ENCODE measurements at places on chromosomes 4 and X.
A peak's percentile ranks its signal among the peaks of the same experiment; 100 is the strongest.

GRCh38 chrX:154355776-154356140 lies 18.7 kb downstream of the FLNA start:
- no peaks in the 10 kb centered on the region for H3K4me1 ChIP-seq
- no peak for DNase-seq
- H3K36me3 ChIP-seq = peaks cover 97% of the 10 kb centered on the region
- no peaks in the 10 kb centered on the region for H3K27me3 ChIP-seq
- H3K4me3 ChIP-seq = no peak overlapping the region

- no peak for DNase-seq
- H3K27ac ChIP-seq = no peak overlapping the region
- H3K27me3 ChIP-seq = no peaks in the 10 kb centered on the region
- H3K4me1 ChIP-seq = peaks cover 4% of the 10 kb centered on the region
- H3K4me3 ChIP-seq = no peak overlapping the region
Observed at GRCh38 chr4:105911426-105911825, 16.2 kb downstream of the NPNT start.

GRCh38 chrX:101759000-101759399 lies 99.3 kb upstream of the ARMCX2 start:
- H3K27me3 ChIP-seq = no peaks in the 10 kb centered on the region
- H3K27ac ChIP-seq = no peak overlapping the region
- no peaks in the 10 kb centered on the region for H3K4me1 ChIP-seq
- no peaks in the 10 kb centered on the region for H3K36me3 ChIP-seq
- DNase-seq = peak; percentile 33
- no peak overlapping the region for H3K4me3 ChIP-seq

DNA sequence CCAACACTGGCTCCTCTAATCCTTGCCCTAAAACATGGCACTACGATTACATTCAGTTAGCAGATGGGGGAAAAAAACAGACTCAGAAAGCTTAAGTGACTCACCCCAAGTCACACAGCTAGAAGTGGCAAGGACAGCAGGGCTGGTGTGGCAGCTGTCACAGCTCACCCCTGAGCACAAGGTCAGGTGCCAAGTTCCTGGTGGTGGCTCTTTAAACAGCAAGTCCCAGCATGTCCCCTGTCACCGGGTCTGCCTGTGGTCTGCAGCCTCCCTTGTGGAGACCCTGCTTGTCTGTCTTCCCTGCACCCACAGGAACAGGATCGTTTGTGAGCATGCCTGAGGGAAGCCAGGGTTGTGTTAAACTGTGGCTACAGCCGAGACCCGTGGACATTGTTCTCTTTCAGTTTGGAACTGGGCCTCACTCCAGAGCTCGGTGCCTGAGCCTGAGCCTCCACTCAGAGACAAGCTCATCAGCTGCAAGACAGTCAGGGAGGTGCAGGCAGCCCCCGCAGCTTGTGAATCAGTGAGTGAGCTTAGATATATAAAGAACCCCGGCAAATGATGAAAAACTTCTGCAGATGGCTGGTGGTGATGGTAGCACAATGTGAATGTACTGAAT lies 260.8 kb downstream of the BCOR start:
- no peak overlapping the region for H3K27ac ChIP-seq
- no peaks in the 10 kb centered on the region for H3K27me3 ChIP-seq
- no peaks in the 10 kb centered on the region for H3K36me3 ChIP-seq

- no peak for DNase-seq
- no peaks in the 10 kb centered on the region for H3K27me3 ChIP-seq
- H3K36me3 ChIP-seq = no peaks in the 10 kb centered on the region
Observed at GRCh38 chrX:19798423-19798822, 89.0 kb downstream of the SH3KBP1 start.

GRCh38 chrX:64976673-64977040 lies 407 bp upstream of the ZC4H2 start:
- H3K27me3 ChIP-seq = no peaks in the 10 kb centered on the region
- H3K4me3 ChIP-seq = peak overlapping the region; percentile 61
- no peak for DNase-seq
- no peak overlapping the region for H3K27ac ChIP-seq
- H3K36me3 ChIP-seq = no peaks in the 10 kb centered on the region
- no peaks in the 10 kb centered on the region for H3K4me1 ChIP-seq

GRCh38 chr4:54742636-54743399 lies 85.1 kb downstream of the KIT start:
- H3K36me3 ChIP-seq = no peaks in the 10 kb centered on the region
- H3K4me1 ChIP-seq = peaks cover 2% of the 10 kb centered on the region

DNA sequence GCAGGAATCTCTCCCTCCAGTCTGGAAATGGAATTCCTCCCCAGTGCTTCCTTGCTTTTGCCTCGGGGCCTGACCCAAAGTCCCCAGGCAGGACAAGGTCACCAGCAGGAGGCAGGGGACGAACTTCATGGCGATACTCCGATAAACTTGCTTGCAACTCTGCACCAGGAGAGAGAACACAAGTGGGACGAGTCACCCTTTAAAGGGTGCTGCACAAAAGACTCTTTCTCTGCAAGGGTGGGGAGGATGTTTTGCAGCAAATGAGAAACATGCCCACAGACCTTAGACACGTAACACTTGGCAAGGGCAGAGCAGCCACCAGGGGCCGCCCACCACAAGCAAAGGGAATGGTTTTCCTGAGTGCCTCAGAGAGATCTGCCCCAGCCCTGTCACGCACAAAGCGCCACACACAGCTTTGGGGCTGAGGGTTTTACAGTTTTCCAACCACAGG lies at the start of gene FGFBP2:
TSS of gene FGFBP2 (minus strand) at position 175 of the 451 bp plus-strand sequence. CDS start at position 129, 46 bp downstream.
- no peaks in the 10 kb centered on the region for H3K4me1 ChIP-seq
- H3K27ac ChIP-seq = no peak within 1 kb of the TSS
- no peaks in the 10 kb centered on the region for H3K27me3 ChIP-seq

GRCh38 chrX:38458071-38458470 lies 103.3 kb upstream of the TSPAN7 start:
- no peaks in the 10 kb centered on the region for H3K27me3 ChIP-seq
- no peak overlapping the region for H3K4me3 ChIP-seq
- H3K27ac ChIP-seq = no peak overlapping the region
- no peaks in the 10 kb centered on the region for H3K36me3 ChIP-seq
- no peaks in the 10 kb centered on the region for H3K4me1 ChIP-seq

- DNase-seq = no peak
- no peaks in the 10 kb centered on the region for H3K4me1 ChIP-seq
- no peak overlapping the region for H3K4me3 ChIP-seq
- no peaks in the 10 kb centered on the region for H3K36me3 ChIP-seq
- H3K27ac ChIP-seq = no peak overlapping the region
Observed at GRCh38 chrX:10893976-10894375, 217.2 kb upstream of the HCCS start.

DNA sequence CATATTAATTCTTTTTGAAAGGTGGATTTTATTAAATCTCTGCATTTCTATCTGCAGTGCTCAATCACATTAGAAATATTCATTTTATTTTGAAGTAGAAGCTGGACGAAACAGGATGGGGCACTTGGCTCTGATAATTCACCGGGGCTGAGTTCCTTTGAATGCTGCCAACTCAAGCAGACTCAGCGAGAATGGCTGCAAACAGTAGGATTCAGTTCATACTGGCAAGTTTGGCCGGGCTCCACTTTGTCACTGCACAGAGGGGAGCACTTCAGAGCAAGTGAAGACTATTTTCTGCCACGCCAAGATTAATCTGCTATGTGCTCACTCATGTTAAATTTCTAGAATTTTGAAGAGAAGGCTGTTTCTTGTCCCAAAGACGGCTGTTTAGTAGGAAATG lies 30.7 kb upstream of the KLHL8 start:
- H3K4me3 ChIP-seq = no peak overlapping the region
- H3K36me3 ChIP-seq = no peaks in the 10 kb centered on the region
- no peaks in the 10 kb centered on the region for H3K27me3 ChIP-seq
- no peak for DNase-seq
- H3K27ac ChIP-seq = no peak overlapping the region
